ENCODE measurements at places on chromosomes 7 and 10. TPM values are rescaled to one million over a fixed set of nuclear protein-coding genes. Genes with fewer than 3 reads are reported as not detected.

NPVF gene
- not detected for total RNA-seq

ATP6V0A4 gene
- 0.18 TPM for total RNA-seq

HOXA3 gene
- total RNA-seq: 0.75 TPM

NYAP1 gene
- total RNA-seq: 2.2 TPM

FAM25C gene
- total RNA-seq: not detected
